ENCODE measurements at places on chromosomes 12 and 14. TPM values are rescaled to one million over a fixed set of nuclear protein-coding genes. Genes with fewer than 3 reads are reported as not detected.

Gene KCNC2
- total RNA-seq, result not detected

DNA sequence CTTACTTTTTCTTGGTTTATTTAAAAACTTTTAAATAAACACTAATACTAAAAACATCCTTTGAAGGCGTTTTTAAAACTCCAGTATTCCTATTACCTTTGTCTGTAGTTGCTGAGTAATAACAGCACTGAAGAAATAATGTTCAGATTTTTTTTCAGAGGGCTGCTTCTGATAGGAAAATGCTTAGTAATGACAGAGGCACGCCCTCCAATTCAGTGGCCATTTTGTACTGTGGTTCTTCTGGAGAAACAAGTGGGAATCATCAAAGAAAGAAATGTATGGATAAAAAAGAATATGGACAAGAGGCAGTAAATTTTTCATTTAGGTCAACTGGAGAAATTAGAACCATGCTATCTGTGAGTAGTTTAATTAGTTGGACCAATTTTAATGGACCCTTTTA is 13.6 kb downstream of the VEZT start:
- DNase-seq, result peak; percentile 60

Gene SLC11A2
- 54.3 TPM for total RNA-seq

GRCh38 chr14:101358320-101359125 is 202.8 kb upstream of the DIO3 start:
- no peak for DNase-seq

DNA sequence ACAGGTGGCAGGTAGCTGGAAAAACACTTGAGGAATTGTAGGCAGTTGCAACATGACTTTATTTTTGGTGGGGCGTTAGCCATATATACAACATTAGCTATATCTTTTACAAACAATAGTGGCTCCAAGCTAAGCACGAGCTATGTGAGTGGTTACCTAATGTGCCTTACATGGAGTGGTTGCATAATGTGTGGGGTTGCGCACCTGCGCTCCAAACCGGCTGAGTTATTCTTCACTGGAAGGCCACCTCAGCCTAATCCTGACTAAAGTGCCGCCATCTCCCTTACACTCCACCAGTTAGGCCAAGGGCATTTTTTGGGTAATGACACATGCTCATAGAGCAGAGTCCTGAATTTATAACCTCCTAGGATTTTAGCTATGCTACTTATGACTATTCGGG is 31.8 kb upstream of the G2E3 start:
- DNase-seq, result no peak

Gene CISTR
- total RNA-seq, result not detected

Gene DNAH10
- total RNA-seq, result 0.06 TPM

DNA sequence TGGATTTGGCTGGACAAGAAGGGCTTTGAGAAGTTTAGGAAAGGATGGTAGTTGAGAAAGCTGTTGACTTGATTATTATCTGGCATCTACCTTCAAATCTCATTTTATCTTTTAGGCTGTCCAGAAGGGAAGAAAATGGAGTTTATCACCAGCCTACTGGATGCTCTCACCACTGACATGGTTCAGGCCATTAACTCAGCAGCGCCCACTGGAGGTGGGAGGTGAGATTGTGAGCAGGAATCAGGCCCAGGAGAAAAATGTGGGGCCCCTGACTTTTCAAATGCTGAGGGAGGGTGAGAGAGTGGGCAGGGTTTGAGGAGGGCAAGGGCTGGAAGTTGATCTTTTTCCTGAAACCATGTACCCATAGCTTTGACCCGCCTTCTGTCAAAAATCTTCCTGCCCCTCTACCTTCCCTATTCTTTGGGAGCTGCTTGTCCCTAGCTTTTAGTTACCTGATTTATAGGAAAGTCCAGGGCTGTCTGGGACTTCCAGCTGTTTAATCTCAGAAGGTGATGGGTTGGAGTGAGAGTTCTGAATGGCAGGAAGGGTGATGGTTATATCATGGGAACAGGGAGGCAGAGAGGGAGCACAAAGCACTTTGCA is 134.2 kb downstream of the SMOC1 start:
- peak; percentile 67 for DNase-seq

DNA sequence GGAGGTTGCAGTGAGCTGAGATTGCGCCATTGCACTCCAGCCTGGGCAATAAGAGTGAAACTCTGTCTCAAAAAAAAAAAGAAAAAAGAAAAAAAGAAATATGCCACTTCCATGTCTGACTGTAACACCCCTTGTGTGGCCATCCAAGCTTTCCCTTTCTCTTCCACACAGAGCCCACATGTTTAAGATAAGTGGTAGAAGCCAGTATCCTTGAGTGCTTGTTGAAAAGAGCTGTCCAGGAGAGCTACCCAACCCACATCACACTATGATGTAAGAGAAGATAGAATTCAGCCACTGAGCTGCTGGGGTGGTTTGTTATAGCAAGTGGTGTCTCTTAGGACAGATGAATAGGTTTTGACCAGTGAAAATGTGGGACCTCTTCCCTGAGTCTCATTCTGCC is 82.1 kb downstream of the ZNF664 start:
- no peak for DNase-seq

GRCh38 chr12:123671876-123672275 is 963 bp downstream of the TCTN2 start:
- DNase-seq, result peak; percentile 9

DNA sequence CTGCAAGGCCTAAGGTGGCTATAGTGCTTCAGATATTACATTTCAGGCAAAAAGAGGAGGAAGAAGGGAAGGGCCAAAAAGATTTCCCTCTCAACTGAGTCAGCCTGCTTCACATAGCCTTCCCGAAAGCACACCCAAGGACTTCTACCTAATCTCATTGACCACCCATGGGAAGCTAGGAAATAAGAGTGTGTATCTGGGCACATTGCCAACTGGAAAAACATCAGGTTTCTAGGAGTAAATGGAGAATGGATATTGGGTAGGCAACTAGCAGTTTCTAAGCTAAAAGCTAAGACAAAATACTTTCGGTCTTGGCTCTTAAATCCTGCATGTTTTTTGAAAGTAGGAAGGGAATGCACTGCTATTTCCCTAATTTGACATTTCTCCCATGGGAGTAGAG is 221.7 kb upstream of the GRIP1 start:
- peak; percentile 17 for DNase-seq

GRCh38 chr12:49032276-49032675 is 13.7 kb upstream of the PRKAG1 start:
- no peak for DNase-seq

GRCh38 chr14:95662376-95663186 is 23.6 kb upstream of the TCL1B start:
- no peak for DNase-seq

Gene TMPO
- total RNA-seq, result 355 TPM

DNA sequence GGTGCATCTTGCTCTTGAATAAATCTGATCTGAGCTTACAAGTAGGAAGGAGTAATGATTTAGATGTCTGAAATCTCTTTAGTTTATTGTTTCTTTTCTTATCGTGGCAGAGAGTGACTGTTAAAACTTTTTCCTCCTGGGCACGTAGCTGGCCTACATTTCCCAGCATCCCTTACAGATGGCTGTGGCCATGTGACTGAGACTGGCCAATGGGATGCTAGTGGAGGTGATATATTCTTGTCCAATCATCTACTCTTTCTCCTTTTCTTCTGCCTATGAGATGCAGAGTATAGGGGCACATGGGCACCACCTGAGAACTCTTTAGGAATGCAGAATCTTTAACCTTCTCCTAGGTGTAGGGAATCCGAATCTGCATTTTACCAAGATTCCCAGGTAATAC is 237.3 kb downstream of the RGS6 start:
- DNase-seq, result peak; percentile 7

GRCh38 chr12:104547235-104547634 is 90.5 kb downstream of the CHST11 start:
- DNase-seq, result no peak

DNA sequence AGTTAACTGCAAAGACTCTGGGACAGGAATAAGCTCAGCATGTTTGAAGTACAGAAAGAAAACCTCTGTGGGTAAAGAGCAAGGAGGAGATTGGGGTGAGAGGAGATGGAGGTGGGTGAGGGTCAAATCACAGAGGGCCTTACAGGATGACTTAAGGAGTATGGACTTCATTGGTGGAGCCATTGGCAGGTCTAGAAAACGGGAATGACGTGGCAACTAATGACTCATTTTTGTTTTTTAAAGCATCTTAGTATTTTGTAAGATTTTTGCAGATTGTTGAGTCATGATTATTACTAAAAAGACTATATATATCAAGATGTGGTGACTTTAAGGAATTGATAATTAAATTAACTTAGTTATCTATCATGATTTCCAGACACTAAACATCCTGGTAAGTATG is 18.5 kb downstream of the UTP20 start:
- DNase-seq, result peak; percentile 15

DNA sequence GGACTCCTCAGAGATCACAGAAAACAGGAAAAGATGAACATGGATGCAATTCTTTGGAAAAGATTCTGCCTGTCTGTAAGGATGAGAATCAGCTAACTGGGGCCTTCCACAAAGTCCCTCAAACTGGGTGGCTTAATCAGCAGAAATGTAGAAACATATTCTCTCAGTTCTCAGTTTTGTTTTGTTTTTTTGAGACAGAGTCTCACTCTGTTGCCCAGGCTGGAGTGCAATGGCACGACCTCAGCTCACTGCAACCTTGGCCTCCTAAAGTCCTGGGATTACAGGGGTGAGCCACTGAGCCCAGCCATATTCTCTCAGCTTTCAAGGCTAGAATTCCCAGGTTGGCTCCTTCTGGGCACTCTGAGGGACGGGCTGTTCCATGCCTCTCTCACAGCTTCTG is 38.2 kb upstream of the CLIP1 start:
- no peak for DNase-seq

Gene OLR1
- 0.06 TPM for total RNA-seq

Gene NKX2-1
- total RNA-seq, result 4.7 TPM

DNA sequence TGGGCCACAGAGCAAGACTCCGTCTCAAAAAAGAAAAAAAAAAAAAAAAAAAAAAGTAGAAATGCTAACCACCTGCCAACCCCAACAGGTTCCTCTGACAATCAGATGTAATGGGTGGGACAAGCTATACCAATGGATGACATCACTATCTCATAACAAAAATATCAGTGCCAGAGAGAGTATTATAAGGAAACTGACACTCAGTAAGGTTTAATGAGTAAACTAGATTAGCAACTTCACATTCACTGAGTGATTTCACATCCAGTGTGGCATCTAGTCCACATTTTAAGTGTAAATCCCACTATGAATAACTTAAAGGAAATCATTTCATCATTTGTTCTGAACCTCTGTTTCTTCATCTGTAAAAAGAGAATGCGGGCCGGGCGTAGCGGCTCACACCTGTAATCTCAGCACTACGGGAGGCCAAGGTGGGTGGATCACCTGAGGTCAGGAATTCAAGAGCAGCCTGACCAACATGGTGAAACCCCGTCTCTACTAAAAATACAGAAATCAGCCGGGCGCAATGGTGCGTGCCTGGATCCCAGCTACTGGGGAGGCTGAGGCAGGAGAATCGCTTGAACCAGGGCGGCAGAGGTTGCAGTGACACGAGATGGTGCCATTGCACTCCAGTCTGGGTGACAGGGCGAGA is 1.8 kb downstream of the SART3 start:
- DNase-seq, result no peak

Gene SLC2A14
- not detected for total RNA-seq

Gene FBXW8
- 14.6 TPM for total RNA-seq

DNA sequence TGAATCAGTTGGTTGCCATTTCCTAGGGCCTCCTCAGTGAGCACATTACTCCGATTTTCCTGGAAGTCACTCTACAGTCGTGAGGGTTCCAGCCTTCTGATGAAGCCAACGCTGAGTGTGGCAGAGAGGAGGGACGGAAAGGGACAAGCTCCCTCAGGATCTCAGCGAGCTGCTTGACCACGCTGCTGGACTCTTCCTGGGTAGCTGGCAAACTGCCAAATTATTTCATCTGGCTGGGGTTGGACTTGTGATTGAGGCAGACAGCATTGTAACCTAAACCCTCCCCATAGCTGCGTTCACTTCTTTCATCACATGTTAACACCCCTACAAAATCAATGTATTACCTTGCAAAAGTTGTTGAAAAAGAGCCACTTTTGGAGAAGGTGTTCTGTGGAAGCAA is 69.6 kb upstream of the CHST11 start:
- DNase-seq, result no peak

- no peak for DNase-seq
These were observed 23.4 kb downstream of the FBXO34 start for GRCh38 chr14:55294603-55295002.

GRCh38 chr12:3815094-3815766 is 58.0 kb downstream of the PARP11 start:
- DNase-seq, result no peak

DNA sequence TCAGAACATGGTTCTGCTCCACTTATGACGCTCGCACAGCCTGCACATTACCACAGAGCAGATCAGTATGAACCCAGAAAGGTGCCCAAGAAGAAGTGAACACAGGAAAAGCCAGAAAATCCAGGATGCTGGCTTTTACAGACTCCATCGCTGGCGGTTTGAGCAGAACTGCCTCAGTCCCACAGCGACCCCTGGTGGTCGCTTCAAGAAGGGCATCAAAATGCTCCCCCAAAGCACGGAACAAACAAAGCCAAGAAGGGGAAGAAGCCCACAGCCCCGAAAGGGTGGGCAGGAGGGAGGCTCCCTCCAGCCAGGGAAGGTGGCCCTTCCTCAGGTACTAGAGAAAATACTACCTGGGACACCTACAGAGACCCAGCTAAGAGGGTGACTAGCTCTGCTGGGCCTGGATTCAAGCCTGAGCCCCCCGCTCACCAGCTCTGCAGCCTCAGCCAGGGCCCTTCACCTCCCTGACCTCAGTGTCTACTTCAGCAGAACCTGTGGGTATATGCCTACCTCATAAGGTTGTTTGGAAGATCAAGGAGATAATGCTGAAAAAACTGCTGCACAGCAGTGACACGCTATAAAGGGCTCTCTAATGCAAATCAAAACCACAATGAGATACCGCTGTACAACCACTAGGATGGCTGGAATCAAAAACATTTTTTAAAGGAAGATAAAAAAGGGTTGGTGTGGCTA is 98.1 kb downstream of the NCOR2 start:
- DNase-seq, result no peak

All from Daoy (cell line).